Skeletal muscle cell (primary cell): ENCODE measurements at places on chromosomes 1 and 21.
A peak's percentile ranks its signal among the peaks of the same experiment; 100 is the strongest.

DNA sequence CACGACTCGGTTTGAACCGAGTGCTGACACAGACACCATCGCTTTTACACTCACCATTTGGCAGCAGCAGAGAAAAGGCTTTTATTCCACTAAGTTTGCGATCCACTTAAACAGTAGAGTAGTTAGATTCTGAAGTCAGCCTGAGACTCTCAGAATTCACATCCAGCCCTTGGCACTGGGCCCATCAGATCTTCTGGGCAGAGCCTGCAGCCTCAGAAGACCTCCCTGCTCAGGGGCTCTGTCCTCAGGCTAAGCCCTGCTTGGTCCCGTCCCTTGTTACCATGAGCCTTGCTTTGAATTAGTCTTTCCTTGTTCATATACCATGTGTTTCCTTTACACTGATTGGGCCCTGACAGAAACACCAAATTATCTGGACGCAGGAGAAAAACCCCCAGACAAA lies 41.4 kb upstream of the AJAP1 start:
- DNase-seq, result no peak

- DNase-seq, result no peak
These were observed 428.5 kb upstream of the RGS18 start for GRCh38 chr1:191729742-191730141.

- peak; percentile 29 for DNase-seq
These were observed 59.3 kb upstream of the NTPCR start for GRCh38 chr1:232891071-232891470.

DNA sequence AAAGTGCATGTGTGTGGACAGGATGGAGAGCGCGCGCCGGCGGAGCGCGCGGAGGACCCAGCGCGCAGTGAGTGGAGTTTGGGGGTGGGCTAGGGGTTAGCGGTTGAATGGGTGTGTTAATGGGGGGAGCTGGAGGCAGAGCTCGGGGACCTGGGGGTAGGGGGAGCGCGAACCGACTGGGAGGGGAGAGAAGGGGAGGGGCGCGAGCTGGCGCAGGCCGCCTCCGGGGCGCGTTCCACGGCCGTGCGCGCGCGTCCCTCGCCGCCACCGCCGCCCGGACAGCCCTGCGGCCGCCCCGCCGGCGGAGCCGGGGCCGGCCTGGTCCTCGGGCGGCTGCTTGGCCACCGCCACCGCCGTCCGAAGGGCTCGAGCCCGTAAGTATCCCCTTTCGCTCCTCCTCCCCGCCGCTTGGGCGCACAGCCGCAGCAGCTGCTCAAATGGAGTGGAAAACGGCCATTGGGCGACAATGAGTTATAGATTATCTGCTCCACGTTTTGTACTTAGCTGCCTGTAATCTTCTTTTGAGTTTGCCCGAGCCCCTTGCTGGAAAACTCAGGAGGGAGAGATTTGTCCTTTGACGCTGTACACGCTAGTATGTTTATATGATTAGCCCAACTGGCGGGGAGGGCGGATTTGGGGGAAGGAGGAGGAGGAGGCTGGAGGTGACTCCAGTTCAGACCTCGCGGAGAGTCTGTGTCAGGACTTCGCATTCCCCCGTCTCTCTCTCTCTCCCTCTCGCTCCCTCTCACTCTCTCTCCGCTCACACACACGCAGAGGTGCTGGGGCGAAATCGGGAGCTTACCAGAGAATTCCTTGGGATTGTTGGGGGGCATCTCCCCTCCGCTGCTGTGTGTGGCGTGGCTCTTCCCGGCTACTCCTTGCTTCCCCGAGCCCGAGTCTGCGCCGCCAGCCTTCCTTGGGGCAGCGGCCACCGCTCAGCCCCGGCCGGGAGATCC lies at the start of gene ADGRL2:
Gene ADGRL2 (plus strand): TSS at position 240 of the 956 bp plus-strand sequence. CDS start 36,051 bp downstream, outside the sequence.
- peak; percentile 86 for DNase-seq

- no peak for DNase-seq
These were observed 378.4 kb downstream of the ADGRL2 start for GRCh38 chr1:82179131-82179530.
